Caudate nucleus (tissue), 63 donors: ENCODE measurements at places on chromosomes 6 and 20.

DNA sequence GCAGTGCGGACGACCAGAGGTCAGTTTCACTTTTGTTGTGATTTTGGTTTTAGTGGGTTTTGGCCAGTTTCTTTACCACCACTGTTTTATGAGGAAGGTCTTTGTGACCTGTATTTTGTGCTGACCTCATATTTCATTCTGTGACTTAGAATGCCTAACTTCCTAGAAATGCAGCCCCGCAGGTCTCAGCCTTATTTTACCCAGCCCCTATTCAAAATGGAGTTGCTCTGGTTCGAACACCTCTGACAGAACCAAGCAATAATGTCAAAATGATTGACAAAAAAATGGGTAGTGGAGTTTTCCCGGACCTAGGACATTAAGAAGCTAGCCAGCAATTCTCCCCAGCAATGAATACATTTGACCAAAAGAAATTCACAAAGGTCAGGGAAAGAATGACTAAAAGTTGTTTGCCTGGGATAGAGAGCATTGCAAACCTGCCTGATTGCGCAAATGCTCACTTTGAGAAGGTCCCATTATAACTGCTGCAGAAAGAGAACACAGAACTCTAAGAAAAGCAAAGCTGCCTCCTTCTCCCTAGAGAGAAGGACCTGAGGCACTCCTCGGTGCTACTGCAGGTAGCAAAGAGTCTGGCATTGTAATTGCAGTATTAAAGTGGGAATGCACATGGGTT, 288.8 kb downstream of the ADGB start:
- no peak for DNase-seq

GRCh38 chr20:13337090-13337784, 116.2 kb downstream of the ISM1 start:
- DNase-seq: no peak

- DNase-seq: peak; percentile 0
Observed at GRCh38 chr6:68975064-68975463, 340.0 kb downstream of the ADGRB3 start.

DNA sequence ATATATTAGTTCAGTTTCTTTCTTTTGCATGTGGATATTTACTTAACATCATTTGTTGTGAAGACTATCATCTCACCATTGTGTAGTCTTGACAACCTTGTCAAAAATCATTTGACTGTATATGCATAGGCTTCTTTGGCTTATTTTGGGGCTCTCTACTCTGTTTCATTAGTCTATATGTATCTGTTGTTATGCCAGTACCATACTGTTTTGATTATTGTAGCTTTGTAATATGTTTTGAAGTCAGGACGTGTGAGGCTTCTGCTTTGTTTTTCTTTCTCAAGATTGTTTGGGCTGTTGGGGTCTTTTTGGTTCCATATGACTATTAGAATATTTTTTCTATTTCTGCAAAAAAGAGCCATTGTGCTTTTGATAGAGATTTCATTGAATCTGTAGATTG, 288.2 kb upstream of the RNF217 start:
- DNase-seq: no peak

DNA sequence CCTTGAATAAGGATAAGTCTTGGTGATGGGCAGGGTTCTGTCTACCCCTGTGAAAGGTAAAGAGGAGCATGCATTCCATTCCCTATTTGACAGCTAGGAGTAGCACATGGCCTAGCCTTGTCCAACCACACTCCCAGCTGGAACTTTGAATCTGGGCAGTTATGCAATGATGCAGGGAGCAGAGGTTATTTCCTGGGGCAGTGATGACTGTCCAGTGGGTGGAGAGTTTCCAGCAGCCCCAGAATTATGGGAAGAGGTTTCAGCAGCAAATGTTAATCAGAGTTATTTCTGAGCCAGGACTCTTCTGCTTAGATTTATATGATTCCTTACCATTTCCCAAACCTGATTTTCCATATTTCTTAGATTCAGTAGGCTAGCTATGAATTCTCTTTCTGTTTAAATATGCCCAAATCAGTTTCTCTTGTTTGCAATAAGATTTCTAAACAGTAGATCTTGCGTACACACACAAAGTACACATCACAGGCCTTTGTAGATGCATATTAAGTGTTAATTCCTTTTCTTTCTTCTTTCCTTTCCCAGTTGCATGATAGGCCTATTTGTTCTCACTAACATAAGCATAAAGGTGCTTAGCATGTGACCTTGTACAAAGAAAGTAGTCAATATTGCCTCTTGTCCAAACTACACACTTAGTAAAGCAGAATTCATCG, 17.3 kb upstream of the TXLNB start:
- DNase-seq: no peak

GRCh38 chr6:34539181-34539580, 16.9 kb downstream of the SPDEF start:
- no peak for DNase-seq

DNA sequence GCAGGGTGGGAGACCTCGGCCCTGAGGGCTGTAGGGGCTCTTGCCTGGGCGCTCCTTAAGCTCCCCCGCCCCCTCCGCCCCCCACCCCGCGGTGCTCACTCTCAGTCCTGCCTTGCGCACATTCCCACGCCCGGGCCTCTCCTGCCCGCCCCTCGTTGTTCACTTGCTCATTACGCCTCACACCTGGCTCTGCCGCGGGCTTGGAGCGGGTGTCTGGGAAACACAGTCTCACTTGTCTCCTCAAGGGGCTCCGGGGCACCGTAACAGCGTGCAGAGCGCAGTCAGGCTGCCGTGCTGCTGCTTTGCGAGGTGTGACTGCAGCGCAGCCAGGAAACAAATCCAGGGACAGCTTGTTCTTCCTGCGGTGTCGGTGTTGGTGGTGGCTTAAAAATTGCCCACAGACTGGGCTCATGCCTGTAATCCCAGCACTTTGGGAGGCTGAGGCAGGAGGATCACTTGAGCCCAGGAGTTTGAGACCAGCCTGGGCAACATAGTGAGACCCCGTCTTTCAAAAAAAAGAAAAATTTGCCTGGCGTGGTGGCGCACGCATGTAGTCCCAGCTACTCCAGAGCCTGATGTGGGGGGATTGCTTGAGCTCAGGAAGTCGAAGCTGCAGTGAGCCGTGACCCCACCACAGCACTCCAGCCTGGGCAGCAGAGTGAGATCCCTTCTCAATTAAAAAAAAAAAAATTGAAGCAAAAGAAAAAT, 4.6 kb downstream of the NPBWR2 start:
- no peak for DNase-seq

DNA sequence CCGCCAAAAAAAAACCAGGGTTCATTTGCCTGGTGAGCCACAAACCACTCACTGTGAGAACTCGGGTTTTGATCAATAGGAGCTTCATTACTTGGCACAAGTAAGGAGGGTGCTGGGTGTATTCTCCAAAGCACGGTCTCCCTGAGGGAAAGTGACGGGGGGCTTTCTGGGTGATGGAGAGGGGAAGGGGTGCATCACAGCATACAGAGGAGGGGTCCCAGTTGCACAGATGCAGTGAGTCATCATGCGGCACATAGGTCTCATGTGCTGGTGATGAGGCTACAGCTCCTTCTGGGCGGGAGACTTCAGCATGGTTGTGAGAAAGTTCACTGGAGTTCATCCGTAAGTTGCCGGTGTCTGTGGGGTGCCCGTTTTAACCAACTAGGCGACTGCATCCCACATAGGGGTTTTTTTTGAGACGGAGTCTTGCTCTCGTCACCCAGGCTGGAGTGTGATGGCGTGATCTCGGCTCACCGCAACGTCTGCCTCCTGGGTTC, 36.2 kb downstream of the SUN5 start:
- no peak for DNase-seq

DNA sequence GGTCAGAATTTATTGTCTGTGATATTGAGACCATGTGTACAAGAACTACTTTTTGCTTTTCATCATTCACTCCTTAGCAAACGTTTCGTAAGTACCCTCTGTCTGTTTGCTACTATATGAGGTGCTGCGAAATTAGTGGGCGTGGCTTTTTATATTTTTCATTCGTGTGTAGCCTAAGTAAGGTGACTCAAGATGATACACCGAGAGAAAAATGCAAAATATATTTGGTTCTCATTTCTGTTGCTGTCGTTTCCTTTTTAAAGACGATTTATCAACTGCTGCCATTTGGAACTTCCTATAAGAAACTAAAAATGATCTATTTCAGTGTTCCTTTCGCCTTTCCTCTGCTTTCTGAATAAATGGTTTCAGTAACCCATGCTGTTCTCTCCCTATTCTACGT, 61.2 kb downstream of the VAPB start:
- DNase-seq: no peak

- DNase-seq: peak; percentile 33
Observed at GRCh38 chr6:17281497-17282481, 628 bp downstream of the RBM24 start.

- DNase-seq: no peak
Observed at GRCh38 chr20:34401741-34402455, 38.8 kb downstream of the ITCH start.

DNA sequence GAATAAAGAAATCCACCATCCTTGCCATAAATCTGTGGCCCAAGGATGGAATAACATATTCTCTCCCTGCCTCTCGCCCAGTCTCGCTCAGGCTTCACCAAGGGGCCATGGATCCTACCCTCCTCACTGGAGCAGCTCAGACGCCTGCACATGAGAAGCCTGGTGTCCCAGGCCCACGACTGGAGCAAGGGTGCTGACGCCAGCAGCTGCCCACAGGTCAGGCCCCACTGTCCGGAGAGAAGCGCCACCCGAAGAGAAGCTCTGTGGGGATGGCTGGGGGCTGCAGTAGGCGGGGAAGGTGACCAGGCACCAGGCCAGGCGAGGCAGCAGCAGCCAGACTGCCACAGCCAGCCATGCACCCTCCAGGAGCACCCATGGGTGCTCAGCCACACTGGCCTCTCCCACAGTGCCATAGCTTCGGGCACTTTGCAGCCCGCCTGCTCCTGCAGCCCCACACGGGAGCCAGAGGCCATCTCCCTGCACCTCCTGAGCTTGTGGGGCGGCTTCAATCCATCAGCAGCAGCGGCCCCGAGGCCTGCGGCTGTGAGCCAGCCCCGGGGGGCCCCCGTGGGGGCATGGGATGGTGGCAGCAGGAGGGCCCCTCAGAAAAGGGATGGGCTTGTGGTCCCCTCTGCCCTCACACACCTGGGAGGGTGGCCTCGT, 286.2 kb upstream of the SGK1 start:
- no peak for DNase-seq

DNA sequence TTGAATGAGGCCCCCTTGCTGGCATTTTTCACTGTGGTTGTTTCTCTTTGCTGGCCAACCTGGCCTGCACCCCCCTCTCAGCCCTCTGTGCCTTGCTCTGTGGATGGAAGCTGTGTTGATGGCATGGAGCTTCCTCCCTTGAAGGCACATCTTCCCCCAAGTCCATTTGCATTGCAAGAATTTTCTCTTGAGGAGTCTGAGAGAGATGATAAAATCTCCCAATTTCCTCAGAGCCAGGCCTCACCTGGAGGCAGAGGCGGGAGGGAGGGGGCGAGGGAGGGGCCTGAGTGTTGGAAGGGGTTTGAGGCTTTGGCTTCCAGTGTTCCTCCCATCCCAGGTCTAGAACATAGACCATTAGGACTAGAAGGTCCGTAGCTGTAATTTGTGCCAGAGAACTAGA, 175.1 kb downstream of the SCP2D1 start:
- no peak for DNase-seq

DNA sequence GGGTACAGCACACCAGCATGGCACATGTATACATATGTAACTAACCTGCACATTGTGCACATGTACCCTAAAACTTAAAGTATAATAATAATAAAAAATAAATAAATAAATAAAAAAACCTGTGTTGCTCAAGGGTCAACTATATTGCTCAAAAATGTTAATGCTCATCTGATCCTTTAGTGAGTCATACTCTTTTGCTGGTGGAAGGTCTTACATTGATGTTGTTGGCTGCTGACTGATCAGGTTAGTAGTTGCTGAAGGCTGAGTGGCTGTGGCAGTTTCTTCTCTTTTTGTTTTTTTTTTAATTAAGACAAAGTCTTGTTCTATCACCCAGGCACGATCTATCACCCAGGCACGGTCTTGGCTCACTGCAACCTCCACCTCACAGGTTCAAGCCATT, 29.6 kb upstream of the SMIM26 start:
- DNase-seq: no peak

GRCh38 chr6:156773935-156774852, 3.0 kb upstream of the ARID1B start:
- DNase-seq: no peak

GRCh38 chr6:147194652-147195411, 9.4 kb upstream of the STXBP5 start:
- DNase-seq: no peak
